ENCODE measurements at places on chromosomes 4 and X.

DNA sequence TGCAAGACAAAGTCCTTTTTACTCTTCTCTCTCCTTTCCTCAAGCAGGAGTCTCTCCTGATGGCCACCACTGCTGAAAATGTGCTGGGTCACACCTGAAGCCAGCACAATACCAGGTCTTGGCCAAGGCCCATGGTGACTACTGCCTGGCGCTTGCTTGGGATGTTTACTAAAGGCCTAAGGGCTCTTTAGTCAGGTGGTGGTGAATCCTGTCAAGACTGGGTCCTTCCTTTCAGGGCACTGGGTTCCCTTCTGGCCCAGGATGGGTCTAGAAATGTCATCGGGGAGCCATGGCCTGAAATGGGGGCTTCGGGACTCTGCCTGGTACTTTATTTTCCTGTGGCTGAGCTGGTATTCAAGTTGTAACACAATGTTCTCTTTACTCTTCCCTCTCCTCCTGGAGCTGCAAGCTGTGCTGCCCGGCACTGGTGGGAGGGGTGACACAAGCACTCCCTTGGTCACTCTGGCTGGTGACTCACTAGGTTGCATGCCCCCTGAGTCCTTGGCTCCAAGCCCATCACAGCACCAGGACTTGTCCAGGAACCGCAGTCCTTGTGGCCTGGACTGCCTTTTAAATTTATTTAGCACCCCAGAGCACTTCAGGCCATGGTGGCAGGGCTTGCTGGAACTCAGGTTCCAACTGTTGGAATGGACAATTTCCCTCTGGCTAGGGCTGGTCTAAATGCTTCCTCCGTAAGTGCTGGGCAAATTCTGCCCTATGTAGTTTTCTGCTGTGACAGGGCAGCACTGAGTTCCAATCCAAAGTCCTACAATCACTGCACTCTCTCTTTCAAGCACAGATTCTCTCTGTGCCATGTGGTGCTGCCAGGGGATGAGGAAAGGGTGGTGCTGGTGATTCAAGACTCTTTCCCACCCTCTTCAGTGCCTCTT lies 11.3 kb downstream of the ARL13A start:
- DNase-seq, result peak; percentile 20

- peak; percentile 44 for DNase-seq
These were observed 756.1 kb downstream of the SH3BGRL start for GRCh38 chrX:81957900-81958545.

GRCh38 chr4:20194123-20195013 lies 57.3 kb upstream of the SLIT2 start:
- DNase-seq, result no peak

- peak; percentile 67 for DNase-seq
These were observed 116.3 kb downstream of the SHROOM4 start for GRCh38 chrX:50697691-50698090.

GRCh38 chr4:121950680-121951520 lies 960 bp downstream of the TRPC3 start:
- DNase-seq, result peak; percentile 53

- DNase-seq, result no peak
These were observed 503.2 kb downstream of the PACRGL start for GRCh38 chr4:21203416-21203815.
